Effector memory CD4-positive, alpha-beta T cell (primary cell): ENCODE measurements at places on chromosomes 12 and 14.

GRCh38 chr14:81350344-81351130, 49.6 kb downstream of the STON2 start:
- DNase-seq: no peak

DNA sequence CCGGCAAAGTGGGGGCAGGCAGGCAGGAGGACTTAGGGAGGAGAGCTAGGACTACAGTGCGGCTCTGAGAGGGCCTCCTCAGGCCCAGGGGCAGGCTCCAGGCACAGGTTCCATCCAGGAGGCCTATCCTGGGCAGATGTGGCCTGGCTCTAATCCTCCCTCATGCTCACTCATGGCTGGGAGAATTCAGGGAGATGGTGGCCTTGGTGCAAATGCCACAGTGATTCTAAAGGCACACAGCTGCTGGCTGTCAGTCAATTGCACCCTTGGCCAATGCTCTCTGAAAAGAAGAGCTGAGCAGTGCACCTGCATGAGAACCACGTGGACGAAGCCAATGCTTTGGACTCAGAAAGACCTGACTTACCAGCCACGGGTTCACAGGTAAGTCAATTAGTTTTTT, 89.6 kb downstream of the C12orf75 start:
- DNase-seq: no peak

GRCh38 chr14:74480046-74480445, 13.1 kb downstream of the NPC2 start:
- no peak for DNase-seq

DNA sequence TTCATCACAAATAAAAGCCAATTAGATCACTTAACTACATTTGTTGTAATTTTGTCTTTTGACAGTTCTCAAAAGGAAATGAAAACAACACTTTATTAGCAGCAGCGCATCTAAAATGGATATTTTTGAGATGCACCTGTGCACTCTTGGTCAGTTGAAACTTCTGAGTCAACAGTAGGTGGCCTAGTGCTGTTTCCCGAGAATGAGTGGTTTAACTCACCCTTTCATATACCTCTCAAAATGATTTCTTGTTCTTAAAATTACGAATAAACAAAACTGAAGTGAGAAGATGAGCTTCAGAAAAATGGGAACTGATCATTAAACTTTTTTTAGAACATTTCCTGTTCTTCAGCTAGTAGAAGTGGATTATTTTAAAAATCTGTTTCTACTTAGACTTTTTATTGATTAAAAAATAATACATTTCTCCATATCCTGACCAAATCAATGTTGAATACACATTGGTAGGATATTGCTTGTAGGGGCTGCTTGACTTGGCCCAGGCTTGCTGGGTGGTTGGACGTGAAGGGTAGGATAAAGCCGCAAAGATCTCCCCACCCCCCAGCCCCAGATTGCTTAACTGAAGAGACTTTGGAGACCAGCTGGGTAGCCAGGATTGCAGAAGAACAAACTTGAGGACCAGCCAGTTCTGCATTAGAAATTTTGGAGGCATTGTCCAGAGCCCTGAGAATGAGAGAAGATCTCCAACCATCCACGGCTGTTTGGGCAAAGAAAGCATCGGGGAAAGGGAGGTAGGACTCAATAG, 22.3 kb upstream of the STK38L start:
- DNase-seq: no peak

- DNase-seq: no peak
Observed at GRCh38 chr14:103052407-103052806, 4.9 kb downstream of the CDC42BPB start.
